ENCODE measurements at places on chromosomes 1 and 21.
A peak's percentile ranks its signal among the peaks of the same experiment; 100 is the strongest.

DNA sequence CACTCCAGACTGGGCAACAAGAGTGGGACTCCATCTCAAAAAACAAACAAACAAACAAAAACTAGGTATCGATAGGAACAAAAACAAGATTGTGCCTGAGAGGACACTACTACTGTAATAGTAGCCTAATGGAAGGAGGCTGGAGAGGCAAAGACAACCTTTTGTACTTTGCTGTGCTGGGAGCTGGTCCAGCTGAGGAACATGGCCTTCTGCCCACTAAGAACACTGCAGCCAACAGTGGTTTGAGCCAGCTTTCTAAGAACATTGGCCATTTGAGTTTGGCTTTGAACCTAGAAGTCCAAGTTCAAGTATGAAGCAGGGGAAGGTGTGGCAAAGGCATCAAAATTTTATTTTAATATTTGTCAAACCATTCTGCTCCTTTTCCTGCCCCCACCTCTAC lies 22.7 kb upstream of the RGS8 start:
- no peak for DNase-seq

- no peak for DNase-seq
These were observed 39.0 kb upstream of the RWDD3 start for GRCh38 chr1:95195046-95195445.

DNA sequence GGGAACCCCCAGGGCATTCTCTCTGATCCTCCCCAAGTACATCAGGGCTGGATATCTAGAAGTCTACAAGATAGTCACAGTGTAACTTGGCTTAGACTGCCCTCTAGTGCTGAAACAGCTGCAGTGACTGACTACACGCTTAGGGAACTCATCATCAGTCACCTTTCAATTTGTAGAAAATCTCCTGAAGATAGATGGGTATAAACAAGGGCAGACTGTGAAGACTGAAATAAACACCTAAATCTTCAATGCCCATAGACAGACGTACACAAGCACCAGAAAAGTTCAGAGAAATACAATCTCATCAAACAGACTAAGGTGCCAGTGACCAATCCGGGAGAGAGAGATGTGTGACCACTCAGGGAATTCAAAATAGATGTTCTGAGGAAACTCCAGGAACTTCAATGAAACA lies 46.6 kb downstream of the PACC1 start:
- DNase-seq: peak; percentile 83

DNA sequence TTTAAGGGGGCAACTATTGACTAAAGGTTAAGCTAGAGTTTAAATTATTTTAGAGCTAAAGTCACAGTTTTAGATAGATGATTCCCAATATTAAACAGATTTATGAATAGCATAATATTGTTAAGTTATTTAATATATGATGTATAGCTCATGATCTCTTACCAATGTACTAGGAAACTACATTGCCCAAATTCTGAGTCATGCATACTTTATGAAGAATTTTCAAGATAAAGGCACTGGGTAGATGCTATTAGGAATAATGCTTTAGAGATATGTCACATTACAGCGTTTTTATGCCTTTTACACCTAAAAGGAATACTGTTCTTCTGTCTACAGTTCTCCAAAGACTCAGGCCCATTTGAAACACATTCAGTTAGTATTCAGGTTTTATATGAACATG lies 215.1 kb downstream of the NCAM2 start:
- DNase-seq: no peak

- no peak for DNase-seq
These were observed 40.1 kb upstream of the FOXO6 start for GRCh38 chr1:41320895-41321676.

DNA sequence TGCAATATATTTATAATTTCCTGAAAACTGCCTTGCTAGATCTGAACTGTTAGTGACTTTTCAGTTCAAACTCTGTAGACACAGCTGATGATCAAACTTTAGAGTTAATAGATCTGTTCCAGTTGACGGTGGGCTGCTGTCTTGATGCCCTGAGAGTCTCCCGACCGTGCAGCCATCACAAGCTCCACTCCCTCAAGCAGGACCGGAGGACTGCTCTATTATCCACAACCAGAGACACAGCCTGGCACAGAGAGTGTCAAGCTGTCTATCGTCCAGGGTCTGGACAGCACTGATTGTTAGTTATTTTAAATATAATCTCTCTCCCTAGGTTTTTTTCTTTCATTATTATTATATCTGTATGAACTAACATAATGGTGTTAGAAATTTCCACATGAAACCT lies 8.0 kb downstream of the CHODL start:
- DNase-seq: no peak

GRCh38 chr1:155017041-155017945 lies 14.7 kb downstream of the ZBTB7B start:
- DNase-seq: peak; percentile 79

- DNase-seq: no peak
These were observed 472.2 kb downstream of the MATN1 start for GRCh38 chr1:30250984-30251850.

- no peak for DNase-seq
These were observed 421.0 kb downstream of the MRPL39 start for GRCh38 chr21:25186273-25186672.

- no peak for DNase-seq
These were observed 94.2 kb downstream of the PAX7 start for GRCh38 chr1:18724801-18725200.

DNA sequence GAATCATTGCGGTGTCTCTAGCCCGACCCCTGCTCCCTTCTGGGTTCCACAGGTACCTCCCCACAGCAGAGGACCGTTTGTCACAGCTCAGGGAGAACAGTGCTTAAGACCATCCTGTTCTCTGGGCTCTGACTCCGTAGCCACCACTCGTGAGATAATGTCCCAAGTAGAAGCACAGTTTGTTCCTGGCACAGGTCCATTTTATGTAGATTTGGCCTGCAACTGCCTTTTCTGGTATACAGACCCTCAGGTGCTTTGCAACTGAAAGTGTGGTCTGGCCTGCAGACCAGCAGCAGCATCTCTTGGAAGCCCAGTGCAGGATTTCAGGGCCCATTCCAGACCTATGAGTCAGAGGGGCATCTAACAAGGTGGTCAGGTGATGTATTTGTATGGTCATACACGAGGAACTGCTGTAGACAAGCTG lies 28.4 kb upstream of the TMEM125 start:
- peak; percentile 20 for DNase-seq

DNA sequence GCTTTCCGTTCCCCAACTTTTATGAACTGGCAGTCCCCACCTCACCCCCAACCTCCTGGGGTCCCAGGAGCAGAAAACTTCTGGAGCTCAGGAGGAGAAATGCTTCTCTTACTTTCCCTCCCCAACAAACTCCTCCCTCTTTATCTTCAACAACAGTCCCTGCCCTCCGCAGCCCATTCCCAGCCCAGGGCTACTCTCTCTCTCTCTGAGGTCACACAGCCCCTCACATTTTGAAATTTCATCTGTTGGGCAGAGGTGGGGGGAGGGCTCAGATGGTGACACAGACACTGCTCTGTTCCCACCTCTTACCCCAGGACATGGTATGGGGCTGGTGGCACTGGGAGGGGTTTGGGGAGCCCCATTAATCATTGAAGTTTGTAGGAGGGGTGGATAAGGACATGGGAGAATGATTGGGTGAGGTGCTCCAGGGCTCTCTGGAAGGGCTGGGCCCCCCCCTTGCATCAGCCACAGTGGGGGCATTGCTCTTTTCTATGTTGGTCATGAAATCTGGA lies 6.0 kb downstream of the PIK3CD start:
- DNase-seq: no peak

DNA sequence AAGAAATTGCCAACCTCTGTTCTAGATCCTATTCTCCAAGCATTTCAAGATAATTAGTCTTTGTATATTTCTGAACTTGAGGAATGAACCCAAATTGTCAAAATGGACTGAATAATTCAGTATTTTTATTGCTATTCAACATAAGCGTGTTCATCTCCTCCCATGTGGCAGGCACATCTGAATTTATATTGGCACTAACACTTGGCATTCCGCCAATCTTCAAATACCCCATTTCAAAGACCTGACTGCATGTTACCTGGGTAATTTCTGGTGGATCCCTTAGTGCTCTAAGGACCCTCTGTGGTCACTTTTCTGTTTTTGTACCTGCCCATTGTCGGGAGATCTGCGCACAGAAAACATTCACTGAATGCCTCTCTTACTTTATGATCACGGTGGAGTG lies 66.6 kb downstream of the BACE2 start:
- DNase-seq: no peak

- DNase-seq: no peak
These were observed 916 bp downstream of the YIPF1 start for GRCh38 chr1:53888681-53889080.

Data from HTR-8/SVneo (cell line).